ENCODE measurements at places on chromosomes 2 and 18.
A peak's percentile ranks its signal among the peaks of the same experiment; 100 is the strongest.

DNA sequence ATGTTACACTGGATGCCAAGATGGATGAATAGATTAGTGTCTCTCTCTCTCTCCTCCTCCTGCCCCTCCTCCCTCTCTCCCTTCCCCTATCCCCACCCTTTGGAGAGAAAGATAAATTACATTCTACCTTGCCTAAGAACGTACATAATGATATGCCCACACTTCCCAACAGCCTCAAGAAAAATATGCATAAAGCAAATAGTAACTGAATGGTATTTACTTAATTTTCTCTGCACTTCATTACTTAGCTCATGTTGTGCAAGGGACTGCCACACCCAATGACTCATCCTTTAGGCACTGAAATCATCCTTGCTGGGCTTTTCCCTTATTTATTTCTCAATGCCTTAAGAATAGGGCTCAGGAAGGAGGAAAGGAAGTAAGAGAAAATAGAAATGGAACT, 137.3 kb upstream of the PID1 start:
- no peak for DNase-seq

DNA sequence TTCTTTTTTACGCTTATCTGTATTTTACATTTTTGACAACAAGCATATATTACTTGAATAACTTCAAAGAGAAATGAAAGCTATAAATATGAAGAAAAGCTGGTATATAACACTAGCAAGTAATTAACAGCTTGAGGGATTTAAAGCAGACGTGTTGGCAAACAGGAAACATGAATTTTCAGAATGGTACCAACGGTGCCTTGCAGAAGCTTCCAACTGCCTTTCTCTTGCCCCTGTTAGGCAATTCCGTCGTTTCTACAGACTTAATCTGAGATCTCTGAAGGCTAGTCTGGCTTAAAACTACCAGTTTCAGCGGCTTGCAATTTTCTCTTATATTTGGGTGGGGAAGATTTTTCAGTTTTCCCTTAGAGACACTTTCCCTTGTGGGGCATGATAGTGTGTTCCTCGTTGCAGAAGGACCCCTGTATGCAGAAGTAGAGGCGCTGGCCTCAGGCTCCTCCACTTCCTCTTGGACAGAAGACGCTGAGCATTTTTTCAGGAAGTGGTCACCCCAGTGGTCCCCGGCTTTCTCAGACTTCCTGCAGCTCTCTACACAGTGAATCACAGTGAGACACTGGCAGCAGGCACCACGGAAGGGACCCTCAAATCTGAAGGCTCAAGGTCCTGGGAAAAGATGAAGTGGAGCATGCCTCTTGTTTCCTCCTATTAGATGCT, 56.2 kb upstream of the SLC16A14 start:
- no peak for DNase-seq

DNA sequence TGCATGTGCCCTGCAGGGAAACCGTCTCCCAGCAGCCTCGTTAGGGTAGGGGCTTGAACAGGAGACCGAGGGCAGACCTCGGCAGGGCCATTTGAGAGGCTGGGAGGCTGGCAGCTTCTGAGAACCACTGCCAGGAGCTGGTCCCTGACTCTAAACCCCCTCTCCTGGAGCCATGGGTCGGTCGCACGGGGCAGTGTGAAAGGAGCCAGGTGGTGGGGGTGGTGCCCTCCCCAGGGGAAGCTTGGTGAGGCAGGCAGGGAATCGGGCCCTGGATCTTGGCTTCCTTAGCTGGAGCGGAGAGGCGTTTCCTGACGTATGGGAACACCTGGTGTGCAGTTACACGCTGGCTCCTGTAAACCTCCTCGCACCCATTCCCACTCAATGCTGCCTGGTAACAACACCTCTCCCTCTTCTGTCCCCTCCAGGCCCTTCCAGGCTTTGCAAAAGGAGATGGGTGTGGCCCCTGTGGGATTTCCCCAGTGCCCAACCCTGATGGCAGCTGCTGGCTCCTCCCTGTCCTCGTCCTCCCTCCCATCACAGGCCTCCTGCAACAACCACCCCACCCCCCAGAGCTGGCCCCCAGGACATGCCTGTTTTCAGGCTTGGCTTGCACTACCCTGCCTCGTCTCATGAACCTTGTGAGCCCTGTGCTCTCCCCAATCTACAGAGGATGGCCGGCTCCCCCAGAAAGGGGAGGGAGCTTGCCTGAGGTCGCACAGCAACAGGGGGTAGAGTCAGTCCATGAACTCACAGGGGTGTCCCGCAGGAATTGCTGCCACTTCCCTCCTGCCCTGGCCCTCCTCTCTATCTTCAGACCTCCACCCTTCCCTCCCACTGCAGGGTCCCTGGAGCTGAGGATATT, 24.4 kb downstream of the ADRA2B start:
- DNase-seq: no peak

DNA sequence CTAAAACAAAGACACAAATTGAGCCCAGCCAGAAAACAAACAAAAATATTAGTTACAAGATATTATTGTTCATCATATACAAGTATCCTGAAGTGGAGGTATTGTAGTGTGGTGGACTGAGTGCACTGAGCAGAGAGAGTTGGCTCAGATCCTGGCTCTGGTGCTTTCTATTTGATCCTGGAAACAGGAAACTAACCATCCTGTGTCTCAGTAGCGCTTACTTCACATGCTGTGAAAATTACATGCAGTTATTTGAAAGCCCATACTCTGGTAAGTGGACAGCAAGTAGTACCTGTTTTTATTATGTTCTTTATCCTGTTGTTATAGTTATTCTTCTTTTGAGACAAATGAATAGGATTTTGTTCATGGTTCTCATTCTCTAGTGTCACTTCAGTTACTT, 84.3 kb upstream of the CRIM1 start:
- no peak for DNase-seq

DNA sequence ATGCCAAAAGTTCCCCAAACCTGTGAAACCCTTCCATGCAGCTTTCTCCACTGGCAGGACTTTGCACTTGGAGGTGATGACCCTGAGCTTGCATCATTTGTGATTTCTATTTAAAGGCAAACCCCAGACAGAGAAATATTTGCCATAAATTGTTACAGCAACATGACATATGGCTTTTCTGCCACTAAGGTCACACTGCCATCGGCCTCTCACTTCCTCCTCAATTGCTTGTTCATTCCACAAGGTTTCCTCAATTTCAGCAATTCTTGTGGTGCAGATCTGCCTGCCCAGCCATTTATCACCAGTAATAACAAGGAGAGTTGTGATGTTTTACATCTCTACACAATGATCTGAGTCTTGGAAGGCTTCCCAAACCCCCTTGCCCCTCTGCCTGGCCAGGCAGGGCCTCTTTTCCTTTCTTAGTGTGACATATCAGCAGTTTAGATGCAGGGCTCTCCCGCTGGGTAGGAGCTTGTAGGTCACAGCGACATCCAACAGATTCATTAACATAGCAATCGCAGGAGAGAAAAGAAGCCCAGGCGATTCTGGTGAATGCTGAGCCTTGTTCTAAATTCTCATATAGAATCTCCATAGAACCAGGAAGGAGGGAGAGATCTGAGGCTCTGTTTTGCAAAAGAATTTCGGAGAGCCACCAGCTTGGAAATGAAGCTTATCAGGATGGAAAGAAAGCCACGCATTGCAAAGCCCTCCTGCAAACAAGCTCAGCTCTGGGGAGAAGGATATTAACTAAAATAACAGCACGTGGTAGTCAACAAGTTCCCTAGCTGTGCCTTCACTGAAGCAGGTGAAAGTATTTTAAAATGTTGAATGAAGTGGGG, 46.7 kb upstream of the ITGA6 start:
- DNase-seq: no peak

- no peak for DNase-seq
Observed at GRCh38 chr2:118222672-118223421, 134.6 kb downstream of the INSIG2 start.

GRCh38 chr2:152173831-152174230, 1.7 kb downstream of the STAM2 start:
- no peak for DNase-seq

- DNase-seq: no peak
Observed at GRCh38 chr2:16655445-16655837, 10.2 kb downstream of the CYRIA start.

GRCh38 chr18:21998486-21998885, 170.9 kb upstream of the GATA6 start:
- no peak for DNase-seq

- DNase-seq: no peak
Observed at GRCh38 chr2:56199492-56199891, 15.7 kb downstream of the CCDC85A start.

DNA sequence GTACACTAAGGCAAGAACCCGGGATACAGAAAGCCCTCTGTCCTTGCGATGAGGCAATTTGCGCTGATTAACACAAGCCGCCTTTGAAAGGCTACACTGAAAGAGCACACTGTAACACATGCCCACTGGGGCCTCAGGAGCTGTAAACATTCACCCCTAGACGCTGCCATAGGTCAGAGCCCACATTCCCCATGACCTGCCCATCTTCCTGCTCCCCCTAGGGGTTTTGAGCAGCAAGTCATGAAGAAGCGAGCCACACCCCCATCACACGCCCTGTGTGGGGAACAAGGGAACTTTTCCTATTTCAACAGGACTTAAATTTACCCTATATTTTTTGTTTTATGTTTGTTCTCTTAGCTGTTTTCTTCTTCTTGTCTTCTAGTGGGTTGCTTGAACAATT, 47.8 kb upstream of the SLC4A10 start:
- DNase-seq: peak; percentile 22

- DNase-seq: no peak
Observed at GRCh38 chr2:43030551-43031307, 195.7 kb downstream of the ZFP36L2 start.

DNA sequence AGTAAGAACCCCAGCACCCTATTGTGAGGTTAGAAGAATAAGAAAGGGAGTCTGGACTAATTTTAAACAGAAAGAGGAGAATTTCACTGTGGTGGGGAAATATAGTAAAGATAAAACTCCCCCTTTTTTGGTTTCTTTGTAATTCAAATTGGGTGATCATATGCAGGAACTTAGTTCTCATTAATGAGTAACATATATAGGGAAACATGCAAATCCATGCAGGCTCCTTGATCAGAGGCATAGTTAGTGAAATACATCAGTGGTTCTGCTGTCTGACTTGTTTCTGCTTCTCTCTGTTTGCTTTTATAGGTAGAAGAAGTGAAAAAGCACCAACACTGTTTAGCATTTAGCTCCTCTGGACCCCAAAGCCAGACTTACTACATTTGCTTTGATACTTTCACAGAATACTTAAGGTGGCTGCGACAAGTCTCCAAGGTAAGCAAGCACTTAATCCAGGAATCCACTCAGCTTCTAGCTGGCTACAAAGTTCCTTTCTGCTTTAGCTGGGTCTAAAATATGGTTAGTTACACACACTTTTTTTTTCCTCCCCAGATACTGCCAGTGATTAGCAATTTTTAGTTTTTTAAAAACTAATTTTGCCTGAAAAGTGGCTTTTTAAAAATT, 123.2 kb downstream of the PHLPP1 start:
- no peak for DNase-seq

- DNase-seq: no peak
Observed at GRCh38 chr2:160125366-160125765, 63.0 kb upstream of the PLA2R1 start.

- DNase-seq: no peak
Observed at GRCh38 chr2:65999103-65999502, 435.8 kb upstream of the MEIS1 start.

GRCh38 chr2:68203587-68203986, 45.9 kb downstream of the PNO1 start:
- no peak for DNase-seq

GRCh38 chr18:78730546-78730945, 249.1 kb upstream of the SALL3 start:
- DNase-seq: no peak

DNA sequence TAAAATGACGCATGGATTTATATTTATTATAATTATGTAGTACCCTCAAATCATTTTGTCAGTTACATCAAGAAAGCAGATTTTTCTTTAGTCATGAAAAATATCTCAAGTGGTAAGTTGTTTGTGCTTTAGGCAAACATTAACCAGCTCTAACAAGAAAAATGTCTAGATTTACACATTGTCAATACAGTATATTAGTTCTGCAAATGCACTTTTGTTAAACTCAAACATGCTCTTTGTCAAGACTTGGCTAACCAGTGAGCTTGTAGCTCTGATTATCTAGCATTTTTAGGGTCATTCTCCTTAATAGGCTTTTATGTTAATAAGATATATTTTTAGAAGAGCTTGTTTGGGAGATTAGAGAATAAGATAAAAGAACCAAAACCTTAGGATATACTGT, 32.7 kb downstream of the SCRN3 start:
- DNase-seq: no peak

DNA sequence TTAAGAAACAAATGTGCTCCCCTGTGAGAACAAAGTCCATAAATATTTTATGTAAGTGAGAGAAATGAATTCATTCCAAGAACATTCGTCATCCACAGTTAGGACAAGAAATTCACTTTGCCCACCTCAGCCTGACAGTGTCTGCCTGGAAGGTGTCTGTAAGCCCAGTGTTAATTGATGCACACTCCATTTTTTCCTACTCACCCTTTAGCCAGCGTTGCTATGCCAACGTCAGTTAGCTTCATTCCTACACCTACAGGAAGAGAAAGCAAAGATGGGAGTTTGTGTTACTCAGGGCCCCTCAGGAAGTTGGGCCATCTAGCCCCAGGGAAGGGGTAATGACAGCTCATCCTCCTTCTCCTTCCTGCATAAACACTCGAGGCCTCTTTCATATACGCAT, 131.0 kb downstream of the ALPK2 start:
- DNase-seq: no peak

DNA sequence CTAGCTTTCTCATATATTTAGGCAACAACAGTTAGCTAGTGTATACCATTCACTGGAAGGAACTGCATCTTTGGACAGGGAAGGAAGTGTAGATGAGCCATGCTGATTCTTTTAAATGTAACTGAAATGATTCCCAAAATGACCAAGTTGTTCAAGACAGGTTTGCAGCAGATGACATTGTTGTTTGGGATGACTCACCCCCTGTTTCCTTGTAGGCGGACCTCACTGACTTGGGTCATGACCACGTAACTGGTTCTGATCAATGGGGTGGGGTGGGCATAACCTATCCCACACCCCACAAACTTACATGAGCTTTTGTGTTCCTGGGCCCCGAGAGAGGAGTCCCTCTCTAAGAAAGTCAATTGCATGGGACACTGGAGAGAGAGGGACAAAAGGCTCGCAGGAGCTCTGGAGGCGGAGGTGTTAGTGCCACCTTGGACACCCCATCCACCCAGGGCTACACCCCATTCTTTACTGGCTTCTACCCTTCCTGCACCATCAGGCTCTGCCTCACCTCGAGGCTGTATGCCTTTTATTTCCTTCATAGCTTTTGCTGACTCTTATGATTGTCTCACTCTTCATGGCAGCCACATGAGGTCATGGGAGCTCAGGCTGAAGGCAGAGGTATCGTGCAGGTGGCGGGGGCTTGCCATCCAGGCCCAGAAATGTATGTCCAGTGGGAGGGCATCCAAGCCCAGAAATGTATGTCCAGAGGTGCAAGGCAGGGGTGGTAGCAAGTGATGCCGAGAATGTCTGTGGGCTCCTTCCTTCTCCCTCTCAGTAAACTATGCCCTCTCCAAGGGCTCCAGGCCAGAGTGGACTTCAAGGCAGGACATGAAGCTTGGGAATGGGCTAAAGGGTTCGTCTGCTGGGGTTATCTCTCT, 108.0 kb downstream of the TWIST2 start:
- no peak for DNase-seq

GRCh38 chr2:150681120-150681804, 193.8 kb upstream of the RND3 start:
- DNase-seq: no peak

Data from HEK293T (cell line).